ENCODE measurements at places on chromosomes 16 and 17.

- DNase-seq = no peak
These were observed 808.8 kb upstream of the EEF2KMT start for GRCh38 chr16:5906351-5906750.

- DNase-seq = no peak
These were observed 143.3 kb upstream of the ANKFN1 start for GRCh38 chr17:56009795-56010651.

GRCh38 chr17:7557775-7558543, 591 bp upstream of the TNFSF13 start:
- no peak for DNase-seq

GRCh38 chr17:47789611-47790561, 31.7 kb downstream of the OSBPL7 start:
- DNase-seq = no peak

DNA sequence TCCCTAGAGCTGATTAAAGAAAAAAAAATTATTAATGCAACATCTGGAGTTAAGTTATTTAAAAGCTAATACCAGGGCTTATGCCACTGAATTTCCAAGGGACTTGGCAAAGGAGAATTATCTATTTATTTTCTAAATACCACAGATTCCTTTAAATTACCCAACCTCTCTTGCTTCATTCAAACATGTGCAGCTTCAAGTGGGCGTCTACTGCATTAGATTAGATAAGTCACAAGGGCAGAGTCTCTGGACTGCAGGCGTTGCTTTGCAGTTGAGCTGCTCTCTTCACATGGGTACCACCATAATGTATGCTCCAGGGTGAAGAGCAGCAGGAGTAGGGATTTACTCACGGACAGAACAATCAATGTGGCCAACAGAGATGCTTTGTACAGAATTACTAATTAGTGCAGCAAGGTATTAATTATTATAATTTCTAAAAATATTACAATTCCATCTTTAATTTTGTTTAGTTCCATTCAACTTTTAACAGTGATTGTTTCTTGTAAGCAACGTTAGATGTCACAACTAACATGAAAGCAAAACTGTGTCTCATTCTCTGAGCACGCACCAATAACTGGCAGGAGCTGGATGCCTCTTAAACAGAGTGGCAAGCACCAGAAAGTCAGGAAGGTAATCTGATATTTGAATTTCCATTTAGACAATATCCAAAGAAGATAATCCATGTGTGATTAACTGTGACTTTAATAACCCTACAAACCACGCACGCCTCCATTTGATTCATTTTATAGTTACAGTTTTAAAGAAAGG, 214.2 kb downstream of the STX8 start:
- DNase-seq = no peak

GRCh38 chr17:42321555-42321954, 33.3 kb downstream of the STAT5A start:
- DNase-seq = no peak

DNA sequence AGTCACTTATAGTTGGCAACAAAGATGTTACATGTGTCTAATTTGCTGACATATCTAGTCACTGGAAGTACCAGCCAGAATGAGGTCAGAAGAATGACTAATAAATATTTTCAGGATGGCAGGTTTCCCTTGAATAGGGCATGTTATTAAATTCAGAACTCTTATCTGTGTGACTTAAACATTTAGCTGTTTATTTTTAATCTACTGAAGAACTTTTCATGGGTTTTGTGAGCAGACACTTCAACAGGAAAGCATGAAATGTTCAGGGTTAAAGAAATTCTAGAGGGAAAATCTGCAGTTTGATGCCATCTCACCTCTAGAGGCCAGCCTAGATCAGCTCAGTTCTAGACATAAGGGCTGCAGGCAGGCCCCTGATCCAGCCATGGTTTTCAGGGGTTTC, 13.2 kb downstream of the JPT2 start:
- DNase-seq = no peak

DNA sequence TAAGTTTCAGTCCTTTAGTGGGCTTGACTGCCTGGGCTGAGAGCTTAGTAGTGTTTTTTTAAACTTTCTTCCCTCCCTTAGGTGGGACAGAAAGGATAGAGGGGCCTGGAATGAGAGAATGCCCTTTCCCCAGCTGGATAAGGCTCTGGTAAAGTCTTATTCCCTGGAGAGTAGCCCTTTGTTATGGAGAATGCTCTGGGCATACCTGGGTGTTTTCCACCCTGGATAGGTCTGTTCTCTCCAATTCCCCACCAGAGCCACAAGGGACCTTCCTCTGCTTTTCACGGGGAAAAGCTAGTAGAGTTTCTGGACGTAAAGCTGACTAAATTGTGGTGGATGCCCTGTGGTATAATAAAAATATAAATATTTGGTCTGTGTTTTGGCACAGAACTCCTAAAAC, 164.1 kb downstream of the HS3ST4 start:
- no peak for DNase-seq

DNA sequence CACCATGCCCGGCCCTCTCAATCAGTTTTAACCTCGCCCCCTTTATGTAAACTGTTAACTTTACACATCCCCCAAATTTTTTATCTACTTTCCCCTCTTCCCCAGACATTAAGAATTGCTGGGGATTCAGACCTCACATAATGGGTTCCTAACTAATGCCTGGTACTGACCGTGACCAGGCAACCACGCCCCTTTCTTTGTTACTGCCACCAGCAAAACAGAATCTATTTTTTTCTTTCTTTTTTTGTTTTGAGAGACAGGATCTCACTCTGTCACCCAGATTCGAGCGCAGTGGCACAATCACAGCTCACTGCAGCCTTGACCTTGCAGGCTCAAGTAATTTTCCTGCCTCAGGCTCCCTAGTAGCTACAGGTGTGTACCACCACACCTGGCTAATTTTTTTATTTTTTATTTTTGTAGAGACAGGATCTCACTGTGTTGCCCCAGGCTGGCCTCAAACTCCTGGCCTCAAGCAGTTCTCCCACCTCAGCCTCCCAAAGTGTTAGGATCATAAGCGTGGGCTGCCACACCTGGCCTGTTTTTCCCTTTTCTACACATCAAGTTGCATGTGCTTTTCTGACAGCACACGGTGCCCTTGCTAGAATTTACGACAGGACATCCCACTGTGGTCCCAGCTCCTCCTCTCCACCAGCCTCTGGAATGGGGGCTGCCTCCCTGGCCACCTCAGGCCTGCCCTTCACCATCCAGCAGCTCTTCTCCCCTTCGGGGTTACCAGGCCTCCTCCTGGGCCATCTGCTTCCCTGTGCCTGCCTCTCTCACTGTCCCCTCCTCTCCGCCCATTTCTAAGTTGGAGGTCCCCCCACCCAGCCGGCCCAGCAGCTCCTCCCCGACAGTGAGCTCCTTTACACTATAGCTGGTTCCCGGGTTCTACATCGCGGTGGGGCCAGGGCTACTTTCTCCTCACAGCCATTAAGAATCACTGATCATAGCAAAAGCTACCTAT, 10.8 kb downstream of the CPNE2 start:
- no peak for DNase-seq

GRCh38 chr16:56369202-56369601, 56.1 kb downstream of the AMFR start:
- no peak for DNase-seq

GRCh38 chr16:58177353-58177710, 20.6 kb downstream of the CSNK2A2 start:
- no peak for DNase-seq

All from NCI-H1048 (cell line).